SJSA1 (cell line): ENCODE measurements at places on chromosomes 4 and X. TPM values are rescaled to one million over a fixed set of nuclear protein-coding genes. Genes with fewer than 3 reads are reported as not detected.

The DDX53 gene
- total RNA-seq: not detected in 2 replicates

- no peak overlapping the region for H3K27ac ChIP-seq
- peaks cover 8% of the 10 kb centered on the region for H3K4me1 ChIP-seq
- no peak overlapping the region for H3K4me3 ChIP-seq
- DNase-seq: no peak
- H3K36me3 ChIP-seq: no peaks in the 10 kb centered on the region
- H3K27me3 ChIP-seq: no peaks in the 10 kb centered on the region
Measured at GRCh38 chrX:12892716-12893115, 13.7 kb upstream of the TLR8 start.

DNA sequence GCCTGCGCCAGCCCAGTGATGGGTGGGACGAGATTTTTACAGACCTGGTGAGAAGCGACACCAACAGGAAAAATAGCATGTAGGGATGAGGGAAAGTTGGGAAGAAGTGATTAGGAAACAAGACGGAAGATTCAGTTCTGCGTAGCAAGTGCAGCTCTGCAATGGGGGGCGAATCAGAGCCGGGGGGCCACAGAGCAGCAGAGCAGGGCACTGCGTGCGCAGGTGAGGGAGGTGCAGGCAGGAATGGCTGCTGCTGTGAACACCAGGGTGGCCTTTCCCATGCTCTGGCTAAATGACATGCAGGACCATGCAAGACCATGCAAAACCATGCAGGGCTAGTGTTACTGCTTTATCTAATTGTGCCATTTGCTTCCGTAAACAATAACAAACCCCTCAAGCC, 442.7 kb upstream of the FRG1 start:
- no peaks in the 10 kb centered on the region for H3K27me3 ChIP-seq
- DNase-seq: no peak
- H3K4me1 ChIP-seq: no peaks in the 10 kb centered on the region
- H3K4me3 ChIP-seq: no peak overlapping the region
- no peak overlapping the region for H3K27ac ChIP-seq

DNA sequence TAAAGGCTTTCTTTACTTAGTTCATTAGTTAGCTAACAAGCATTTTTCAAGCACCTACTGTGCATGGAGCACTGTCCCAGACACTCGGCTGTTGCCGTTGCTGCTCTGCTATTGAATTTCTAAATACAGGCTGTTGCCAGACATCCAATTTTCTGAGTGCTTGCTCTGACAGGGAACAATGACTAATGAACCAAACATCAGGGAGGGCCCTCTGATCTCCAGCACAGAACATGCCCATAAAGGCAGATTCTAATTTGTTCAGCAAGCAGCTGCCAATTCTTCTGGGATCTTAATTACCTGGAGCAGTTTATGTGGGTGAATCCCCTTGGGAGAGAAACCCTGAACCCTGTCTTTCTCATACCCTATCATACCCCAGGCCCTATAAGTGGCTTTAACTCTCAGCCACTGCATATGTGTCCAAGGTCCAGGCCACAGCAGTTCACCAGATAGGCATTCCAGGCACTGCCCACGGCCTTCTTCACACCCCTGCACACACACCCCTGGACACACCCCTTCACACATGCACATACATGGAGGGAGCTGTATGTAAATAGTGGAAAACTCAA, 27.9 kb downstream of the TSC22D3 start:
- no peak for DNase-seq
- H3K27me3 ChIP-seq: no peaks in the 10 kb centered on the region
- peaks cover 15% of the 10 kb centered on the region for H3K4me1 ChIP-seq
- no peaks in the 10 kb centered on the region for H3K36me3 ChIP-seq
- H3K27ac ChIP-seq: no peak overlapping the region

GRCh38 chrX:47244676-47245075, 11.9 kb downstream of the USP11 start:
- H3K36me3 ChIP-seq: peaks cover 29% of the 10 kb centered on the region
- H3K27me3 ChIP-seq: no peaks in the 10 kb centered on the region
- no peak overlapping the region for H3K27ac ChIP-seq

- H3K4me3 ChIP-seq: no peak overlapping the region
- DNase-seq: no peak
- H3K27me3 ChIP-seq: no peaks in the 10 kb centered on the region
Measured at GRCh38 chr4:87934973-87935372, 40.5 kb upstream of the SPP1 start.
